Glomerular endothelial cell (primary cell): ENCODE measurements at places on chromosomes 2 and 18. TPM values are rescaled to one million over a fixed set of nuclear protein-coding genes. Genes with fewer than 3 reads are reported as not detected.

EMILIN2 gene
- 9.9 and 11.3 TPM in 2 replicates for total RNA-seq

- peak; percentile 18 for DNase-seq
Measured at GRCh38 chr2:178761759-178762371, 45.4 kb downstream of the TTN start.

- no peak for DNase-seq
Measured at GRCh38 chr2:2839782-2840531, 508.9 kb upstream of the MYT1L start.

- no peak for DNase-seq
Measured at GRCh38 chr2:237864940-237865622, 5.7 kb downstream of the RAMP1 start.

DNA sequence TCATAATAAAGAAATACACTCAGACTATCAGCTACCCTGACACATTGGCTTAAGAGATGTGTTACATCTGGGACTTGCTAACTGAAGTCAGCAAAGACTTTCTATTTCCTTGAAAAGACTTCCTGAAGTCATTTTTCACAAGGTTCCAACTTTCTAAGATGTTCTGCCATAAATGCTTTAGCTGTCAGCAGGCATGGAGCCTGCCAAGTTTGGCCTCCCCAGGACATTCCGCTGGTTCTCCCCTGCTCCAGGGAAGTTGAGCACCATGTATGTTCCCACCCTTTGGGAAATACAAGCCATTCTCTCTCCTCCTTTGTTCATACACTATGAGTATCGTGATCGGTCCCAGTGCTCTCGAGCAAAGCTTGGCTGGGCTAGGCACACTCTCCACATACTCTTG, 202.7 kb upstream of the CCDC68 start:
- no peak for DNase-seq
